Activated naive CD8-positive, alpha-beta T cell treated with anti-CD3 and anti-CD28 coated beads, Interleukin-2, amount 50 U/mL, for 24 hours (primary cell): ENCODE measurements at places on chromosomes 1 and 21.

GRCh38 chr1:236495467-236496112, 28.2 kb upstream of the LGALS8 start:
- no peak for DNase-seq

DNA sequence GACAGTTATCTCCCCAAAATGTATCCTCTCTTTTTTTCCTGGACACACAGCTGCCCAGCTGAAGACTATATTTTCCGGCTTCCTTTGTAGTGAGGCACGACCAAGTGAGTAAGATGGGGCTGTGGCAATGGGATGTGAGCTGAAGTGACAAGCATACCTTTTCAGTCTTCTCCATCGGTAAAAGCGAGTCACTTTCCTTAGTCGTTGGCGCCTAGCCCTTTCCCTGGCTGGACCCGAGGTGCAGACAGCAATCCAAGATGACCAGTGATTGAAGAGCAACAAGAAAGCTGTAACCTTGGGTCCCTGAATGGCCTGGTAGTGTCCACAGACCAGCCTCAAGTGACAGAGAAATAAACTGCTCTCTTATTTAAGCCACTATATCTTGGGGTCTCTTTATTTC, 155.2 kb downstream of the NR5A2 start:
- no peak for DNase-seq

DNA sequence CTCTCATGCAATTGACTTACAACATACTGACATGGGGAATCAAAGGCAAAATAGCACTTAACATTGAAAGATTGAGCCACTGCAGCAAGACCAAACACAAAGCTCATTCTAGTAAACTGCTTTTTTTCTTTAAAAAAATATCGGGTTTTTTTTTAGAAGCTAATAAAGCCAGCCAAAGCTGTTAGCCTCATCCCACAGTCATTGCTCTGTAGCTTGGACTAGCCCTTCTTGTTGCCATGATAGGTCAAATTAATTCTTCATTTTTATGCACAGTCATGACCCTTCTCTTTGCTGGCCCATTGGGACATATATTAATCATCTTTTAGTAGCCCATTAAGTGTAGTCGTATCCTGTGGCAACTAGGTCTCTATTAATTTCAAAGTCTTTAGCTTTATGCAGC, 231.3 kb downstream of the ADGRL2 start:
- DNase-seq, result no peak

GRCh38 chr1:240635466-240636256, 23.7 kb upstream of the GREM2 start:
- no peak for DNase-seq

- no peak for DNase-seq
Observed at GRCh38 chr1:209537336-209538114, 46.0 kb upstream of the CAMK1G start.

- DNase-seq, result no peak
Observed at GRCh38 chr1:20375563-20375962, 84.9 kb downstream of the VWA5B1 start.
